ENCODE measurements at places on chromosomes 2 and 18.
A peak's percentile ranks its signal among the peaks of the same experiment; 100 is the strongest.

DNA sequence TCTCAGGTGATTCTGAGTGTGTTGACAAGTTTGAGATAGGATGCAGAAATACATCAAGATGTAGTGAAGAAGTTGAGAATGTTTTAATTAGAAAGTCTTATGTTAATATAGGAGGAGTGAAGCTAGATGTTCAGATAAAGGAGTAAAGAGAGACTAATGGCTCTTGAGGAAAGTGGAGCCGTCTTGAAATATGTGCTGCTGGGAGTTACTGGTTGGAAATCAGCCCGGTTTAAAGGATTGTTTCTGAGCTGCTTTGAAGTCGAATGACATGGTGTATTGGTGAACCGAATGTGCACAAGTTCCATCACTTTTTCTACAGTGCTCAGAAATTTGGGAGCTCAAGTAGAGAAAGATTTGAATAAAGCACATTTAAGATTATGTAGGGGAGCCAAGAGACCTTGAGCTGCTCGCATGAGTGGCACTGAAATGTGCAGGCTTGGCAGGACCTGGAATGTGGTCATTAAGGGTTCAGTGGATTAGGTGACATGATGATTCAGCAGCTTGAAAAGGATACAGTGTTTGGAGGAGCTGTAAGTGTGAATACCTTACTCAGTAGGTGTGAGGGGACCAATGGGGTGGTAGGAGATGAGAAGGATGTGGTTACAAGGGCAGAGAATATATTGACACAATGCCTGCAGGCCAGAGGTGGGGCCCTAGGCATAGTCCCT is 68.6 kb downstream of the CAB39 start:
- DNase-seq = peak; percentile 77

GRCh38 chr2:88058191-88058590 is 2.6 kb upstream of the KRCC1 start:
- no peak for DNase-seq

DNA sequence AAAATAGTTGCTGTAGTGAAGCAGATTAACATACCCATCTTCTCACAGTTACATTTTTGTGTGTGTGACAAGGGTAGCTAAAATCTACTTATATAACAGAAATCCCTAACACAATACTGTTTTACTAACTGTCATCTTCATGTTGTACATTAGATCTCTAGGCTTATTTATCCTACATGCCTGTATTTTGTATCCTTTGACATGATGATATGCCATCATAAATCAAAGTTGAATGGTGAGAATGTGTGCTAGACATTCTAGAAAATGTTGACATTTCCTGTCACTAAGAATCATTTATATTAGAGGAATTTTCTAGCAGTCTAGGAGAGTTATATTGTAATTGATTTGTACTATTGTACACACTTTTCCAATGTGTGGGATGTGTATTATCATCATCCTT is 21.5 kb upstream of the CALCRL start:
- no peak for DNase-seq

- no peak for DNase-seq
Measured at GRCh38 chr2:12341920-12342319, 374.8 kb upstream of the TRIB2 start.

DNA sequence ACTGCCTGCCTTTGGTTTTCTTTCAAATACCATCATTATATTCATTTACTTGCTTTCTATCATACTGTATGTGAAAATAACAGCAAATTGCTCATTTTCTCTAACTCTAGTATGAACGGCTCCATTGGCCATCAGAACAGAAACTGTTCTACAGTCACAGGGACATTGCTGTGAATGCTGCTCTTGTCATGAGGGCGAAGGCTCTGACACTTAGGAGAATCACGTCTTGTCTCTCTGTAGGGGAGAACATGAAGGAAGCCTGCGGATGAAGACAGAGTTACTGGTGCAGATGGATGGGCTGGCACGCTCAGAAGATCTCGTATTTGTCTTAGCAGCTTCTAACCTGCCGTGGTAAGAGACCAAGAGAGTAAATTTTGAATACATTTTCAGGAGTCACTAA is 41.7 kb upstream of the ELOA2 start:
- DNase-seq = no peak

DNA sequence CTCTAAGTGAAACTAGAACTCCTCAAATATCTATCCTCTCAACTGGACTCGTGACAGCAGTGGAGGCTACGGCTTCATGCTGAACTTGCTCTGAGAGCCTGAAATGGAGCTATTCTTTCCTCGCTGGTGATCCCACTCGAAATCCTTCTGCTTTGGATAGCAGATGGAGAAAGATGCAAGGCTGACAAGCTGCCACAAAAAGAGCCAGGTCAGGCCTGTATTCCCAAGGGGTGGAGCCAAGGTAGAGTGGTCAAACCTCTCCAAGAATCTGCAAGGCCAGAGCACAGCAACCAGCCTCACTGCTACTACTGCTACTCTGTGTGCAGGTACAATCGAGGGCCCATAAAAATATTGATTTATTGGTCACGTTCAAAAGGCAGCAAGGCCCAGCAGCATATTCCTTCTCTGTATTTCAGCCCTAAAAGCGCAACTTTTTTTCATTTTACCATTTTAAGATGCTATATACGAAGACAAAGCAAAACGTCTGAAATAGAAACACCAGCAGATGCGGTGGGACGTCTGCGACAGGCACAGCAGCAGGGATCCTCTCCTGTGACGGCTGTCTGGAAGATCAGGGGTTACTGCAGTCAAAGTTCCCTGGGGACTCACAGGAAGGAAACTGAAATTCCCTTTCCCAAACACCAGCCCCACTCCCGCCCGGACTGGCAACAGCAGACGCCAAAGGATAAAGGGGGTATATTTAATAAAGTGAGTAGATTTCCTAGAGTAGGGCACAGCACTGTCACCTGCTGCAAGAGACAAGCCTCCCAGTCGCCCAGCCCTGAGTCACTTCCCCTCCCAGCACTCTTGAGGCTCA is 2.4 kb downstream of the SPRED2 start:
- peak; percentile 56 for DNase-seq

GRCh38 chr2:66805016-66805865 is 370.3 kb downstream of the MEIS1 start:
- no peak for DNase-seq

Data from DMS79 treated with DMSO at 0.1 percent for 48 hours (cell line).